ENCODE measurements at places on chromosomes 1 and 21.
A peak's percentile ranks its signal among the peaks of the same experiment; 100 is the strongest.

DNA sequence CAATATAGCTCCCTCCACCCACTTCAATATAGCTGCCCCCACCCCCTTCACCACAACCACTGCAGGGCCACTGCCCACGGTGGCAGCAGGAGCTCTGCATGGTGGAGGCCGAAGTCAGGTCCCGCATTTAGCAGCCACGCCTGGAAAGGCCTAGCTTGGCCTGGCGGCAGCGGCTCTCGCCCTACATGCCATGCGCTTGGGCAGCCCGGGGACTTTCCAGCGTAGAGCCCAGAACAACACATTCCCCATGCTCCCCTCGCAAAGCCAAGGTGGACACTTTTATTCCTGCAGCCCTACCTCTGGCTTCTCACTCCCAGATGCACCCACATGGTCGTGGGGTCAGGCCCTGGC, 37.1 kb downstream of the LHX4 start:
- no peak for DNase-seq

- no peak for DNase-seq
Observed at GRCh38 chr1:161196521-161197451, 2.1 kb downstream of the ADAMTS4 start.

DNA sequence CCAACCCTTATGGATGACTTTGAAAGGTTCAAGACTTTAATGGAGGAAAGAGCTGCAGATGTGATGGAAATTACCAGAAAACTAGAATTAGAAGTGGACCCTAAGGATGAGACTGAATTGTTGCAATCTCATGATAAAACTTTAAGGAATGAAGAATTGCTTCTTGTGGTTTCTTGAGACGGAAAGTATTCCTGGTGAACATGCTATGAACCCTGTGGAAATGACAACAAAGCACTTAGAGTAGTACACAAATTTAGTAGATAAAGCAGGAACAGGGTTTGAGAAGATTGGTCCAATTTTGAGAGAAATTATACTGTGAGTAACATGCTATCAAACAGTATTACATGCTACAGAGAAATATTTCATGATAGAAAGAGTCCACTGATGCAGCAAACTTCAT, 215.4 kb downstream of the OMA1 start:
- no peak for DNase-seq

- no peak for DNase-seq
Observed at GRCh38 chr1:193143285-193143684, 21.5 kb downstream of the CDC73 start.

DNA sequence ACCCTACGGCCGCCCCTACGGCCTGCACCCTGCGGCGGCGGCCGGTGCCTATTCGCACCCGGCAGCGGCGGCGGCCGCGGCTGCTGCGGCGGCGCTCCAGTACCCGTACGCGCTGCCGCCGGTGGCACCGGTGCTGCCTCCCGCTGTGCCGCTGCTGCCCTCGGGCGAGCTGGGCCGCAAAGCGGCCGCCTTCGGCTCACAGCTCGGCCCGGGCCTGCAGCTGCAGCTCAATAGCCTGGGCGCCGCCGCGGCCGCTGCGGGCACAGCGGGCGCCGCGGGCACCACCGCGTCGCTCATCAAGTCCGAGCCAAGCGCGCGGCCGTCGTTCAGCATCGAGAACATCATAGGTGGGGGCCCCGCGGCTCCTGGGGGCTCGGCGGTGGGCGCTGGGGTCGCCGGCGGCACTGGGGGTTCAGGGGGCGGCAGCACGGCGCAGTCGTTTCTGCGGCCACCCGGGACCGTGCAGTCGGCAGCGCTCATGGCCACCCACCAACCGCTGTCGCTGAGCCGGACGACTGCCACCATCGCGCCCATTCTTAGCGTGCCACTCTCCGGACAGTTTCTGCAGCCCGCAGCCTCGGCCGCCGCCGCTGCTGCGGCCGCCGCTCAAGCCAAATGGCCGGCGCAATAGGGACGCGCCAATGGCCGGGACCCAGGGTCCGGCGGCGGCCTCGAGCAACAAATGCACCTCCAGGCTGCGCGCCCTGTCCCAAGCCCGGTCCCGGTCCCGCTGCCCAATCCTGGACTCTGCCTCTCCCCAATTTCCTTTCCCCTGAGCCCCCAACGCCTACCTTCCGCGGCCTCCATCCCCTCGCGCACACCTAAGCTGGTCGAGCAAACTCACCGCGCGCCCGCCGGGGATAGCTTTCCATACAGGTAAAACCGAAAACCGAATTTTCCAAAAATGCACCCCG, 1.8 kb downstream of the FOXD3 start:
- no peak for DNase-seq

DNA sequence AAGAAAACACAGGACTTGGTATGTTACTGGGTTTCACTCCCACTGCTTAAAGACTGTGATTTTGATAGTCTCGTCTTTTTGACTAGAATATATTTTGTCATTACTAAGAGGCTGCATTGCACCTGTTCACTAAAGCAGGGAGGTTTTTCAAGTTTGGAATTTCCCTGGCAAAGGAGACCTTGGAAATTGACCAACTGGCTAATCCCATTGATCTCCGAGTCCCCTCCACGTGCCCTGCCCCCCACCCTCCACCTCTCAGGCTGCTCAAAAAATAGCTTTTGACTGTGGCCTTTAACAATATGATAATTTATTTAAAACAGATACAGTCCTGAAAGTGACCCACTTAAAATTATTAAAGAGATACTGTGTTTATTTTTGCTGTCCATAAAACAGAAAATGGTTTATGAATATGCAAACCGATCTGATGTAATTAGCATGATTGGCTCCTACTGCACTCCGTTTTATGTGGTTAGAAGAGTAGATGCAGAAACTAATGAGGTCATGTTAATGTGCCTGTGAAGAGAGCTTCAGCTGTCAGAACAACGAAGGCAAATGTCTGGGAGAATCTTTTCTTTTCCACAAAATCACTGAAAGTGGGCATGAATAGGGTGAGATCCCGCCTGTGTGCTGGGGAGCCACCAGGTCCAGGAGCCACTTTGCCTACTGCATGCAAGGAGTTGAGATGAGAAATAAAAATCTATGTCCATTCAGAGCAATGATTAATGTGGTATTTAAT, 361.5 kb downstream of the RRAGC start:
- no peak for DNase-seq

GRCh38 chr21:22083899-22084298, 1085.7 kb downstream of the NCAM2 start:
- DNase-seq = no peak

- no peak for DNase-seq
Observed at GRCh38 chr1:241615043-241615974, 24.9 kb downstream of the CHML start.

DNA sequence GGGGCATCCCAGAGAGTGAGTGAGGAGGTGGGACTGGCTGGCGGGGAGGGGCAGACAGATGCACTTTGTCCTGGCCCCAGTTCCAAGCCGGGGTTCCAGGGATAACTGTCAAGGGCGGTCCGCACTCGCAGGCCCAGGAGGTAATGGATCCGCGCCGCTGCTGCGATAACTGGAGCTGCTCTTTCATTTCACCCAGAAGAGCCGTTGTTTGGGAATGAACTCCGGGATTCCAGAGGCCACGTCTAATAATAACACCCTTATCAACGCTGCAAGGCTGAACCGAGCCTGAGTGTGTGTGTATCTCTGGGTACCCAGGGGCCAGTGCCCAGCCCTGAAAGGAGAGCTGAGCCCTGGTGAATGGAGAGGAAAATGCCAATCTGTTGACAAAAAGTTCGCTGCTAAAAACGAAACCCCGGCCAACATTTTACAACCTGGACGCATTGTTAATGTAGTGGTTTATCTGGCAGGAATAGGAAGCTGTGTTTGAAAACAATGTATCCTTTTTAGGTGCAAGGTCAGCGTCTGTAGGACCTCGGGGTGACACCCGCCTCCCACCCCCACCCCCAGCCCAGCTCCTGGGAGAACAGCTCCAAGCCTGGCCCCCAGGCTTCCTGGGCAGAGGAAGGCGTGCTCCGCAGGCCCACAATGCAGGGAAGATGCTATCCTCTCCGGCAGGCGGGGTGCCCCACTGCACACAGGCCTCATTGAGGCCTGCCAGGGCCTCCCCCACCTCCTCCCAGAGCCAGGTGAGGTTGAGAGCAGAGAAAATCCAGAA, 119.7 kb downstream of the PROX1 start:
- no peak for DNase-seq

- DNase-seq = no peak
Observed at GRCh38 chr1:196464480-196464941, 143.7 kb downstream of the KCNT2 start.

DNA sequence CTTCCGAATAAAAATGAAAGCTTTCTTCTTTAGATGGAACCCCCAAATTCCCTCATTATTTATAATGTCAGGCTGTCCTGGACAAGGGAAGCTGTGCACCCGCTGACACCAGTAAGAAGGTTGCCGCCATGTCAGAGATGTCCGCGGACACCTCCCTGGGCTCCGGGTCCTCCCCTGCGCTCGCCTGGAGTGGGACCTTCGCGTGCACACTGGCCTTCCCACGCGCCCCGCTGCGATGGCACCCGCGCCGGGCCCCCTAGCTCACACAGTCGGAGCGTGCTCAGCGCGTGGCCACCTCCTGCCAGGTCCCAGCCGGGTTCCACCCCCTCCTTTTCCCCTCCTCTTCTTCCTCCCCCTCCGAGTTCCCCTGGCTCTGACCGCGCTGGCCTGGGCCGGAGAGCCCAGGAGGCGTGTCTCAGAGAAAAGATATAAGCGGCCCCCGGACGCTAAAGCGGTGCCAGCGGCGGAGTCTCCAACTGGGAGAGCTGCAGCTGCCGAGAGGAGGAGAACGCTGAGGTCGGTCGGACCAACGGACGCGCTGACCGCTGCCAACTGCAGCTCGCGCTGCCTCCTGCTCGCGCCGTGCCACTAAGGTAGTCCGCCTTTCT, at the start of gene G0S2:
Gene G0S2 (plus strand): TSS at position 456 of the 608 bp plus-strand sequence. CDS start 273 bp downstream, outside the sequence.
- peak; percentile 33 for DNase-seq

DNA sequence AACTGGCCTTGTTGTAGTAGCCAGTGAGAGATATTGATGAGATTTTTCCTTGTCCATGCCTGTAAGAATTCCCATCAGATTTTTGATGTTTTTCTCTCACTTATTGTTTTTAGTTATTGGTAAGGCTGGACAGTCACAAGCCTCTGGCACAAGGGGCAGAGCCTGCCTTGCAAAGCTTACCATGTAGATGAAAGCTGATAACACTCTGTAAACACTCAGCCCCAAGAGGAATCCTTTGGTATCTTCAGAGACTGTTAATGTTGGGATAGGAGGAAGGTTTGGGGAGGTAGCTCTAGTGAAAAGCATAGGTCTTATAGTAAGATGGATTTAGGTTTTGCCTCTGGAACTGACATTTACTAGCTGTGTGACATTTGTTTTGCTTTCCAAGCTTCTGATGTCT, 37.7 kb downstream of the MARK1 start:
- DNase-seq = no peak

DNA sequence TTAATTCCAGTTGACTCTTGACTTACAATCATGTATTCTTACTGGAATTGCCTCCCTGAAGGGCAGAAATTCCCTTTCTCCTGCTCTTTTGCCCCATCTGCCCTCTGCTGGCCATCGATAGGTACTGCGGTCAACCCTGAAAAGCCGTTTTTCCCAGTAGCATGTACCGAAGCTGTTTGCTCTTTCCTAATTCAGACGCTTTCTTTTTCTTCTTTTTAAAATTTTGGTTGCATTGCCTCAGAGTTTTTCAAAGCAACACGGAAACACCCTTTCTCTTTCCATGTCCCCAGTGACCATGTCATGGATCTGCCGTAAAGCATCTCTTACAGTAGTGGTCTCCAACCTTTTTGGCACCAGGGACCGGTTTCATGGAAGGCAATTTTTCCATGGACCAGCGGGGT, 164.2 kb upstream of the C1orf21 start:
- peak; percentile 38 for DNase-seq

All from frontal cortex (tissue), 4 donors.